Stimulated activated CD8-positive, alpha-beta memory T cell treated with anti-CD3 and anti-CD28 coated beads, Interleukin-2, amount 100 ng/mL, for 48 hours (primary cell): ENCODE measurements at places on chromosomes 12 and 14.
A peak's percentile ranks its signal among the peaks of the same experiment; 100 is the strongest.

DNA sequence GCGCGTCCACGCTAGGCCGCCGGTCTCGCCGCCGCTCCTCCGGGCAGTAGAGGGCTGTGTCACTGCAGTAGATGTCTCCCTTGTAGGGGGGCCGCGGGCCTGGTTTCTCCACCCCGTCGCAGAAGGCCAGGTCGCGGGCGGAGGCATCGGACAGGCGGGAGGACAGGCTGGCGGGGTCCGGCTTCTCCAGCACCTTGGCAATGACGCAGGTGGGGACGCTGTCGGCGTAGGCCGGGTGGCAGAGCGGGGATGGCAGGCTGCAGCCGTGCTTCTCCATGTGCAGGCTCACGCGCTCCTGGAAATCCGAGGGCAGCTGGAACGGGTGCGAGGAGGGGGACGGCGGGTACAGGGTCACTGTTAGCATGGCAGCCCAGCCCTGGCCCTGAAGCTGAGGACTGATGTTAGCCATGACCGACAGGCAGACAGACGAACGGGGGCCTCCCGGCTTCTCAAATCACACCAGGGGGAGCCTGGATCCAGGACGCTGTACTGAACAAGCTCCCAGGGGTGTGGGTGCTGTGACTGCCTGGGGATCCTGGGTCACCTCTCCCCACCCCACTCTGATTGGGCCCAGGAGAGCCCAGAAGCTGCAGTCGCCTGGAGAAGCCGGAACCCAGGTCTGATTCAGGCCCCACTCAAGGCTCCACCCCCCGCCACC lies 48.1 kb downstream of the BEGAIN start:
- DNase-seq, result no peak

GRCh38 chr12:42172441-42173210 lies 28.0 kb upstream of the GXYLT1 start:
- DNase-seq, result no peak

- DNase-seq, result no peak
Measured at GRCh38 chr12:6688543-6688998, 604 bp downstream of the ZNF384 start.

DNA sequence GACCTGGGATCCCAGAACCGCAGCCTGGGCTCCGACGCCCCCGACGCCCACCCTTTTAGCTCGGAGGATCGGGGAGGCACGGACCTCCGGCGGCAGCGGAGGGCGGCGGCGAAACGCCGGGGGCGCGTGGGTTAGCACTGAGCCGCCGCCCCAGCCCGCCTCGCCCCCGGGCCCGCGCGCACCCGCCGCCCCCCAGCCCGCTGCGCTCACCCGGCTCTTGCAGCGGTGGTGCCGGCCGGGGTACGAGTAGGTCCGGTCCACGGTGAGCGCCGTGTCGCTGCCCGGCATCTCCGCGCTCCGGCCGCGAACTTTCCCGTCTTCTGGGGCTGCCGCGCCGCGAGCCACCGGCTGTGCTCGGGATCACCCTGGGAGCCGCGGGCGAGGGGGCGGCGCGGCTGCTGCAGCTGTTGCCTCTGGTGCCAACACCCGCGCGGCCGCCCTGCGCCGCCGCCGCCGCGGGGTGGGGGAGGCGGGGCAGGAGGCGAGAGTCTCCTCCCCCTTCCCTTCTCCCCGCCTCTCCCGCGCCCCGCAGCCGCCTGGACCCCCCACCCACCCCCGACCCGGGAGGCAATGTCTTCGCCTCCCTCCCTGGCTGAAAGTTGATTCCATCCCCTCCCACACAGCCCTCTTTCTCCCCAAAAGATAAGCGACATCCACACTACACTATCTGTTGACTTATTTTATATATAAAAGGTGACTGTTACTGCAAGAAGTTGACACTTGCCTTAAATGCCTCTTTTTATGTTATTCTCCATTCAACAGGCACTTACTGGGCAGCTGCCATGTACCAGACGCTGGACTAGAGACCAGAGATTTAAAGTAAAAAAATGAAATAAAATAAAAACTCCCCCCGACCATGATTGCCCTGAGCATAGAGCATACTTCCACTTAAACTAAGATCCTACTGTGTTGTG lies at the start of gene TMCC3:
Gene TMCC3 (minus strand): TSS at position 415 of the 914 bp plus-strand sequence. CDS start 127 bp downstream, at position 288.
- DNase-seq, result peak; percentile 11

- DNase-seq, result no peak
Measured at GRCh38 chr12:100490056-100490455, 16.4 kb downstream of the NR1H4 start.

GRCh38 chr12:22101749-22102243 lies 55.8 kb downstream of the CMAS start:
- DNase-seq, result no peak

- DNase-seq, result no peak
Measured at GRCh38 chr14:104212206-104213095, 74.1 kb downstream of the KIF26A start.
